Mesothelial cell of epicardium (in vitro differentiated cells): ENCODE measurements at places on chromosomes 12 and 14.

- DNase-seq: no peak
Observed at GRCh38 chr14:99155173-99156089, 116.6 kb downstream of the BCL11B start.

GRCh38 chr12:49054524-49054923 is 6.1 kb downstream of the KMT2D start:
- DNase-seq: no peak

DNA sequence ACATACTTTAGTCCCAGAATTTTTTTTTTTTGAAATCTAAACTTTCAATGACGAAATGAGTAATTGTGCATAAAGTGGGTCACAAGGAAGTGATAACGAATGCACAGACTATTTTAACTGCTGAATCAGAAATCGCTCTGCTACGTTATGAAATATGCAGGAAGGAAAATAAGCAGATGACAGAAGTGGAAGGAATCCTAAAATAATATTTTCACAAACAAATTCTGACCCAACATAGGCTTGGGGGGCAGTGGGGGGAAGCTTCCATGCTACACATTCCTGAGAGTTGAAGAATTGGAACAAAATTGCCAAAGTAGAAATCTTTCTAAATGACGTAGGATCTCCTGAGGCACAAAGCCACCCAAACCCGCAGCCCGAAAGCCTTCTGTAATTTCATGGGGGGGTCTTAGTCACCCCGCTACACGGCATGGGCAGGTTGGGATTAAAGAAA is 89.6 kb downstream of the ARF6 start:
- DNase-seq: no peak

- no peak for DNase-seq
Observed at GRCh38 chr12:90449611-90450010, 505.4 kb downstream of the CCER1 start.

DNA sequence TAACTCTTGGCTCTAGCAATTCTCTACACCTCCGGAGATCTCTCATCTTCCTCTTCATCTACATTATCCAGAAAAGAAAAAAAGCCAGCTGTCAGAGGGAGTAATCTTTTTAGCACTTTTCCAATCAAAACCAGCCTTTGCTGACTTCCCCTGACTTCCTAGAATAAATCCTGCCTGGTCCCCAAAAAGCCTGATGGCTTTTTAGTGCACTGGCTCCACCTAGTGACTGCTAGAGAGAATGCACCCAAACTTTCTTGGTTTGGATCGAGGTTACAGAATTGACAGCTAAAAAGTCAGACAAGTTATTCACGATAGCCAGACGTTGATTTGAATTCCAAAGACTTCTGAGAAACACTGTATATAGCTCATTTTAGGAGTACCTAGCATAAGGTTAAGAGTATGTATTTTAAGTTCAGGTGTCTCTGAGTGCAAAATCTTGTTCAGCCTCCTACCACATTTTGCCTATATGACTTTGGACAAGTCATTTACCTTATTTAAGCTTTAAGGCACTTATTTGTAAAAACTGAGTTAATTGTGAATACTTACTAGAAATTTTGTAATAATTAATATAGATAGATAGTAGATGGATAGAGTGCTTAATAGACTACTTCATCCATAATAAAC is 185.7 kb upstream of the GRIN2B start:
- peak; percentile 63 for DNase-seq

GRCh38 chr14:68607081-68607866 is 185.6 kb downstream of the ZFP36L1 start:
- no peak for DNase-seq

- no peak for DNase-seq
Observed at GRCh38 chr12:103779410-103780092, 61.5 kb downstream of the NT5DC3 start.

DNA sequence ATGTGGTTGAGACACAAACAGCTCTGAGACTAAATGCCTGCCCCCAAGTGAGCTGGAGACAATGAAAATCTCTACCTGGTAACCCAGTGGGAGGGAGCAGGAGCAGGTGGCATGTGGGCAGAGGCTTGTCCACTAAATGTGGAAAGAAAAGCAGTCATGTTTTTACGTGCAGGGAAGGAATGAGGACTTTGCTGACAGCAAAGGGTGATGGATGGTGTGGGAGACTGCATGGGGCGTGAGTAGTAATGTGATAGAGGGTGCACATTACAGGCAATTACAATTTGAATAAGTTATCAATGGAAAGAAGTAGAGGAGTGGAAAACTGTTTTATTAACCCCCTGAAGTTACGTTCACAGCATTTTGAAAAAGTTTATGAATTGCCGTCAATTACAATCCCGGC is 176.6 kb downstream of the NRXN3 start:
- DNase-seq: no peak

- DNase-seq: no peak
Observed at GRCh38 chr14:31920989-31921650, 156.0 kb upstream of the ARHGAP5 start.

- DNase-seq: no peak
Observed at GRCh38 chr14:51022769-51023168, 72.1 kb downstream of the TRIM9 start.

GRCh38 chr14:92041203-92041602 is 1.3 kb upstream of the TRIP11 start:
- DNase-seq: no peak

- no peak for DNase-seq
Observed at GRCh38 chr12:92464911-92465310, 237.9 kb upstream of the PLEKHG7 start.

DNA sequence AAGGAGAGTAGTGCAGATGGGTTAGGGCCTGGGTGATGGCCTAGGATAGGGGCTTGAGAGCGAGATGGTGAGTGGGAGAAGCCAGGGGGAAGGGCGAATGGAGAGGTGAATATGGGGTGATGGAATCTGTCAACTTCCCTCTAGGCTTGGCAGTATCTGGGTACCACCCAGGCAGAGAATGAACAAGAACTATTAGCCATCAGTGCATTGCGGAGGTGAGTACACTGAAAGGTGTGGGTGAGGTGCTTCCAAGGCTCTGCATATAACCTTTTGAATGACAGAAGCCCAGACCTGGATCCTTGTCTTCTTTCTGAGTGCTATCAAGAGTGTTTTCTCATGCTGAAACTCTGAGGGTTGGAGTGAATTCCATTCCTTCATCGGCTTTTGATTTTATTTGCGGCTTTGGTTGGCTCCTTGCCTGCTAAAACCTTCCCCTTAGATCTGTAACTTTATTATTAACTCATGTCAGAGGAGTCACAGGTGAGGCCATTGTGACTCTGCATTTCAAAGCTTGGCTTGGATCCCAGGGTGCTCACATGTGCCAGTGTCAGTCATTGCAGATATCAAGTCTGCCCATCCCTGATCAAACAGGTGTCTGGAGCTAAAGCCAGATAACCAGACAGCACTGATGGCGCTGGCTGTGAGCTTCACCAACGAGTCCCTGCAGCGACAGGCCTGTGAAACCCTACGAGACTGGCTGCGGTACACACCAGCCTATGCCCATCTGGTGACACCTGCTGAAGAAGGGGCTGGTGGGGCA is 18.6 kb downstream of the PEX5 start:
- DNase-seq: no peak
